RPMI7951 (cell line): ENCODE measurements at places on chromosomes 12 and 14.
A peak's percentile ranks its signal among the peaks of the same experiment; 100 is the strongest.

GRCh38 chr12:72509891-72510290 lies 237.7 kb downstream of the TRHDE start:
- DNase-seq: no peak

DNA sequence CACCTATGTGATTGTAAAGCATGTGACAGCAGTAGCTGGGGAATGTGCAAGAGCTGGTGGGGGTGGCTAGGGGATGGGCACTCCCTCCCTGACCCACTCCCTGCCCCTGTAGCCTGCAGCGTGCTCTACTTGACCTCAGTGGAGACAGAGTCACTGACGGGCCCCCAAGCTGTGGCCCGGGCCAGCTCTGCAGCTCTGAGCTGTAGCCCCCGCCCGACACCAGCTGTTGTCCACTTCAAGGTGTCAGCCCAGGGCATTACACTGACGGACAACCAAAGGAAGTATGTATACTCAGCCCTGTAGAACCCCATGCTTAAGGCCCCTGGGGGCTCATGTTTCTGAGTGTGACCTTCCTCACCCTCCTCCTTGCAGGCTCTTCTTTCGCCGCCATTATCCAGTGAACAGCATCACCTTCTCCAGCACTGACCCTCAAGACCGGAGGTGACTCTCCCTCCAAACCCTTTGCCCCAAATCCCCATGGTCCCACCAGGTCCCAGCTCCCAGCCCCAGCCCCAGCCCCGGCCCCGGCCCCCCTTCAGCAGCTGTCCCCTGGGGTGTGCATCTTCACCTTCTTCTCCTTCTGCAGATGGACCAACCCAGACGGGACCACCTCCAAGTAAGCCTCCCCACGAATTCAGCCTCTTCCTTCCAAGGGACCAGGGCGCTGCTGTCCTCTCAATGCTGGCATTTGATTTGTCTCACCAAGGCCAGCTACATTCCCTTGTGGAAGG lies 13.3 kb downstream of the TNS2 start:
- DNase-seq: no peak

DNA sequence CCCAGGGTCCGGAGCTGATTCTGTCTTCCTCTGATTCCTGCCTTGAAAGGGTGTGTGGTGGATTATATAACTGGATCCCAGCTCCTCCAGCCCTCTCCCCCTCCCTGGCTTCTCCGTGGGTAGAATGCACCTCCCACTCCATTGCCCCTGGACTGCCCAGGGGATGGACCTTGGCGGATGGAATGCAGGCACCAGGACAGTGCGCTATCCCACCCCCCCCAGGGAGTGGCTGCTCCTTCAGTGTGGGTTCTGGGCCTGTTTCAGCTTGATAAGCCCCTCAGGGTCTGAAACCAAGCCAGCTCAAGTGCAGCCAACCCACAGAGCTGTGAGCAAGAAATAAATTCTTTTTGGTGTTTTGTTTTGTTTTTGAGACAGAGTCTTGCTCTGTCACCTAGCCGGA lies 112.4 kb upstream of the TMEM132D start:
- DNase-seq: peak; percentile 17

- no peak for DNase-seq
These were observed 32.7 kb downstream of the CCDC175 start for GRCh38 chr14:59543873-59544272.

DNA sequence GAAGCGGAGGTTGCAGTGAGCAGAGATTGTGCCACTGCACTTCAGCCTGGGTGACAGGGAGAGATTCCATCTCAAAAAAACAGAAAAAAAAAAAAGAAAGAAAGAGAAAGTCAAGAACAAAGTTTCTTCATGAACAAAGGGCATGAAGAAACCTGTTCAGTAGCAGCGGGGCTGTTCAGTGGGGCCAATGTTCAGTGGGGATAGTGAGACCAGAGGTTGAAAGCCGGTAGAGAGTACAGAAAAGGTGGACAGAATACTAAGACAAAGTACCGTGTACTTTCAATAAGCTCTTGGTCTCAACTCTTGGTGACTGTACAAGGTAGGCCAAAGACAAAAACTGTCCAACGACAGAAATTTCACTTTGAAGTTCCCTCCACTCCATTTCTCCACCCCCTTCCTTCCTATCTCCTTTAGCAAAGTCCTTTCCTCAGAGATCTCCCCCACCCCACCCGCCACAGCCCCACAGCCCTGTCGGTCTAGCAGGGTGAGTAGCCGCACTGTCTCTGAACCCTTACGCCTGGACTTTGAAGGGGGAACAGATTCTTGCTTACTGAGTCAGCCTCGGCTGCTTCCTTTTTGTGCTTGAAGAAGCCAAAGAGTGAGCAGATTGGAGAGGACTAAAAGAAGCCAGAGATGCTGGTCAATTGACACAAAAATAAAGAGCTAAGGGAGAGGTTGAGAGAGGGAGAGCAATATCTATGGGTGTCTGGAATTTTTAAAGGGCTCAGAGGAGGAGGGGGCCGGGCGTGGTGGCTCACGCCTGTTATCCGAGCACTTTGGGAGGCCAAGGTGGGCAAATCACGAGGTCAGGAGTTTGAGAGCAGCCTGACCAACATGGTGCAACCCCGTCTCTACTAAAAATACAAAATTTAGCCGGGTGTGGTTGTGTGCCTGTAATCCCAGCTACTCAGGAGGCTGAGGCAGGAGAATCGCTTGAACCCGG lies 44.2 kb upstream of the FOS start:
- peak; percentile 40 for DNase-seq

DNA sequence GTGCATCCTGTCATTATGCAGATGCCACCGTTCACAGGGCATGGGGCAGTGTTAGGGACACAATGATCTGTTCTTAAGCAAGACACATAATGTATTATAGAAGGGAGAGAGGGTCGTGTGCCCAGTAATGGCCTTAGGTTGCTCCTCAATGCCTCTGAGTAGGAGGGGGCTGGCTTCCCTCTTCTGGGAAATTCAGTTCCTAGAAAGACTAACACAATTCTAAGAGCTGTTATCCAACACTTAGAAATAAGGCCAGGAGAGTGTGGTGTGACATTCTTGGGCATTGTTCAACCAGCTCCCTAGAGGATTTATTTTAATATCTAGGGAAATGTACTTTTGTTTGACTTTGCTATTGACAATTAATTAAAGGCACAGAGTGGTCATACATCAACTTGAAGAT lies 118.5 kb downstream of the ADCK1 start:
- no peak for DNase-seq

DNA sequence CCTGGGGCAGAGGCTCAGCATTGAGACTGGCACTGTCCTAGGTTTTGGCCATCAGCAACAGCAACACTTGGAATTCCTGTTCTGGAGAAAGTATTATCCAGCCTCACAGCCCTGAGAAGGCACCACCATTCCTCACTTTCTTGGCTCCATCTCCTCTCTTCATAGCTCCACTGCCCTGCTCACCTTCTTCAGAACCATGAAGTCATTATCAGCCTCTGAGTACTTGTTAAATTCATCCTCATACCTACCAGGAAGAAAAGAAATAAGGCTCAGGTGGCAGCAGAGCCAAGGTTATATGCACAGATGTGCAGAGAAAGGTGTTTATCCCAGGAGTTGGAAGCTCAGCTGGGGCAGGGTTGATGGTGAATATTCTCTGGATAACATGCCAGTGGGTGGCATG lies 25.4 kb downstream of the KRT76 start:
- DNase-seq: no peak

- DNase-seq: no peak
These were observed 18.1 kb downstream of the FAM186B start for GRCh38 chr12:49587174-49587908.

GRCh38 chr14:31212893-31213292 lies 5.3 kb upstream of the HECTD1 start:
- no peak for DNase-seq

DNA sequence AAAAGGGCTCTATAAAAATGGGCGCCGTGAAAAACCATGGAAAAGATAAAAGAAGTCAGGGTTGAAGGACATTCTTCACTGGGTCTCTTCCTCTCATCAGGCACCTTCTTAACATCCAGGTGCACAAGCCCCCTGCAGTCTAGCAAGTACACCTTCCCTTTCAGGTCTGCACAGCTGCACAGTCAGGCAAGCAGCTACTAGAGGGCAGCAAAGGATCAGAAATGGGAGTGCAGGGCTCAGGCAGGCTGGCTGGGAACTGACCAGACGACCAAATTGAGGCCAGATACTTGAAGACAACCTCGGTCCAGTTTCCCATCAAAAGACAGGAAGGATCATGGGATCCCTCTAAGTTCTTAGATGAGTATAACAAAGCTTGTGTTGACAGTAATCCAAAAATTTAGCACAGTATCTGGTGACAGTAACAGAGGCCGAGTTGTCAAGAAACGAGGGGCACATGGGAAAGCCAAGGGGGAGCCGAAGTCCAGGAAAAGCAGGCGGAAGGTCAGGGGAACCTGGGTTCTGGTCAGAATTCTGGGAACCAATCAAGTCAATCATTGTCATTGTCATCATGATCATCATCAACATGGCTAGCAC lies 10.1 kb upstream of the GRIP1 start:
- DNase-seq: peak; percentile 18

- peak; percentile 77 for DNase-seq
These were observed 9.5 kb downstream of the SHMT2 start for GRCh38 chr12:57238854-57239554.

DNA sequence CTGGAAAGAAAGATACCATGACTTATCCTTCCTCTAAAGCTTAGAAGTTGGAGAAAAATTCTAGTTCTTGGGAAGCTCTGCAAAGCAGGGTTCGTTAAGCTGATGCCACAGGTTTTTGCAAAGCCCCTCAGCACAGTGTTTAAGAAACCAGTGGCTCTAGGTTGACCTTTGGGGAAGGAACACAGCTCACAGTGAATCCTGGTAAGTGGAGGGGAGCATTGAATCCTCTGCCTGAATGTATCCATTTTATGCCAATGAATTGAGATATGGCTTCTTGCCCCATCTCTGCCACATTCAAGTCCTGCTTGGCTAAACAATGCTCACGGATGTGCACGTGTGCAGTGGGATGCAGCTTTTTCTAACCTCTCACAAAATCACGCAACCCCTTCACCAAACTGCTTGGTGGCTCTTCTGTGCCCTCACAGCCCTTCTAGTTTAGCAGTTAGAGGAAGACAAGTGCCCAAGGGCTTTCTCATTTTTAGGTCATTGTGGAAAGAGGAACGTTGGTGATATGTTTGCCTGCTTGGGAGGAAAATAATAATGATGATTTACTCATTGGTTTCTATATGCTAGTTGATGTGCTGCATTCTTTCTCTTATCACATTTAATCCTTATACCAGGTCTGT lies 111.3 kb downstream of the DAD1 start:
- no peak for DNase-seq

DNA sequence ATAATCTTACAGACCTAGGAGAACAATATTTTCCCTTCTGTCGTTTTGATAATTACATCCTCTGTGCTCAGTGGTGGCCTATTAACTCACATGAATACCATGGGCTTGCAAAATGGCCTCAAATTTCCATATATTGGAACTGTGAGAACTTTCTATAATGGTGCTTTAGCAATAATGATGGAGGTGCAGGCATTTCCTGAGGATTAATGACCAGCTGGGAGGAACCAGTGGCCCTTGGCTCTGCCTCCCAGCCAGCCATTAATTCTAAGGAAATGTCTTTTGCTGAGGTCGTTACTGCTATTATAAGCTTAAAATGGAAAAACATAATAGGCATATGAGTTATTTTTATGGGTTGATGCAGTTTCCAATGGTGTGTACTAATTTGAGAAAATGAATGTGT lies 33.6 kb downstream of the HMGA2 start:
- DNase-seq: no peak

DNA sequence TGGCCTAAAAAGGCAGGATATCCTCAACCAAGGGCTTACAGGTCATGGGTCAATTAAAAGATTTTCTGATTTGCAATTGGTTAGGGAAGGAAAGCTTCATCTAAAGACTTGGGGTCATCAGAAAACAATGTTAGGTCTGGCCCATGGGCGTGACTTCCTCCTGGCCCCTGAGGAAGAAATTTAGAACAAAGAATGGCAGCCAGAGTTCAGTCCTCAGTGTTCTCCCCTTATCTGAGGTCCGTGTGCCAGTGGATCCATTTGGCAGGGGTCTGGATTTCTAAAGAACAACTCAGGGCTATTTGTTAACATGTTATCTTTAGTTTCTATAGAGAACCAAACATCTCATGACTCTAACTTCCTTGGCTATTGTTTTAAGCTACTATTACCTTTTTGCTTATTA lies 27.8 kb upstream of the NFYB start:
- DNase-seq: no peak

- DNase-seq: no peak
These were observed 28.3 kb downstream of the C12orf75 start for GRCh38 chr12:105358789-105359188.

GRCh38 chr14:54550514-54550913 lies 16.4 kb upstream of the SAMD4A start:
- DNase-seq: no peak

- peak; percentile 4 for DNase-seq
These were observed 406.0 kb downstream of the PRKD1 start for GRCh38 chr14:29521526-29522137.

- no peak for DNase-seq
These were observed 41.2 kb downstream of the PHLDA1 start for GRCh38 chr12:75990189-75990912.

- peak; percentile 72 for DNase-seq
These were observed 34.3 kb upstream of the TXNRD1 start for GRCh38 chr12:104181313-104181712.

- no peak for DNase-seq
These were observed 2.5 kb downstream of the C12orf57 start for GRCh38 chr12:6946033-6946919.

GRCh38 chr12:80299976-80300375 lies 144.1 kb upstream of the PTPRQ start:
- DNase-seq: no peak

DNA sequence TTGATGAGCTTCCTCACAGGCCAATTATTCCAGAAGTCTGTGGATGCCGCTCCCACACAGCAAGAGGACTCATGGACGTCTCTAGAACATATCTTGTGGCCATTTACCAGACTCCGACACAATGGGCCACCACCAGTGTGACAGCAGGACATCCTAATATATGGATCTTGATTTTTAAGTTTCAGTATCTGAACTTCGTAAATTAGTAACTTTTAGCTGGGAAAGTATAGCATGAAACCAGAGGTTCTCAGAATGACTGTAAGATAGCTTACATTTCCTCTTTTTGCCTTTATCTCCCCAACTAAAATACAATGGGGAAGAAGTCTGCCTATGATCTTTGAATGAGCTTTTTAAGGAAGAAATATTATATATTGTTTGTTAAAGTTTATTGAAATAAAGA lies 87.0 kb downstream of the DNAI7 start:
- no peak for DNase-seq
